ENCODE measurements at places on chromosomes 3 and 15. TPM values are rescaled to one million over a fixed set of nuclear protein-coding genes. Genes with fewer than 3 reads are reported as not detected.

DNA sequence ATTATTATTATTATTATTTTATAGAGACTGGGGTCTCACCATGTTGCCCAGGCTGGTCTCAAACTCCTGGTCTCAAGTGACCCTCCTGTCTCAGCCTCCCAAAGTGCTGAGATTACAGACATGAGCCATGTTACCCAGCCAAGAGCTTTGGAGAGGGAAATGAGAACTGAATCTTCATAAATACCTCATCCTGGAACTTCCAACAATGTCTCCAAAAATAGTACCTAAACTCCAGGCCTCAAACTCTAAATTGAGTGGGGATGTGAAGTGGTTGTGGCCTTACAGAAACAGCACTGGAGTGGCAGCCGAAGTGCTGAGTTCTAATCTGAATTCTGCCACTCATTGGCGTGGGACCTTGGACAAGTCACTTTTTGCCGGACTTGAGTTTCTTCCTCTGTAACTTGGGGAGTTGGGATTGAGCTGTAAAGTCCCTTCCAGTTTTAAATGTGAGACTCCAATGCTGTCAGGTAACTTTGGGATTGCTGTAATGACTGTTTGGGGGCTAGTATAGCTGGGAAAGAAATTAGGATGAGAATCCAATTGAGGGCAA is 10.0 kb upstream of the SRP14 start:
- DNase-seq: no peak

IL12A gene
- total RNA-seq: not detected

DNA sequence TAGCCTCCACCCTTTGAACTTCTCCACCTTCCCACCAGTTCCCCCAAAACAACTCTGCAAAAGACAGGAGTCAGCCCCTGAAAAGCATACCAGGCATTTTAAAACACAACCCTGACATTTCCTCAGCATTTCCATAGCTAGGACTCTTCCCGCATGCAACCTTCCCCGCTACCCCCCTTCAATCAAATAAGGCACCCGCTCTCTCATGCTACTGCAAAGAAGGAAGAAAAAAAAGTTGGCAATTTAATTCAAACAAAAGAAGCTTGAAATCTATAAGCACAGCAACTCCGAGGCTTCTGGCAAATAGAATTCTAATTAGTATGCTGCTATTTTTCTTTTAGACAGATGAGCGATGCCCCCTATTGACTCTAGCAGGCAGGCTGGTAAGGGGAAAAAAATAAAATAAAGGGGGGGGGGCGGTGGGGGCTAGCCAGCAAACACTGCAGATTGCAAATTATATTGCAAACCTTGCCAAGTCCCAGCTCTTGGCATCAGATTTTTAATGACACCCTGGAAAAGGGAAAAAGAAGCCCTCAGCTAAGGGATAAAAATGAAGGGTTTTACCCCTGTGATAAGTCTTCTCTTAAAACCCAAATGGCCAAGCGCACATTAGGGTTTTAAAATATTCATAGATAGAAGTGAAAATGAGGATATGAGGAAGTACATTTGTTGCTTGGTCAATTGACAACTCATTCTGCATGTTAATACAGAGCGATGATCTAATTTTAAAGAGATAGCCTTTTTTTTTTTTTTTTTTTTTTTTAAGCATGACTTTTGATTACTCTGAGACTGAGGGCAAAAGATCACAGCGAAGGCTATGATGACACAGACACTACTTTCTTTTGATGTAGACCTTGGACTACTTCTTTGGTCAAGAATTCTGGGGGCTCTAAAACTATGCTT is 255.2 kb downstream of the NR2F2 start:
- DNase-seq: no peak

- DNase-seq: no peak
Observed at GRCh38 chr3:79027593-79027992, 740.2 kb downstream of the ROBO1 start.

GPR62 gene
- not detected for total RNA-seq

GRCh38 chr3:160400702-160401150 is 1.3 kb downstream of the SMC4 start:
- DNase-seq: peak; percentile 39

DNA sequence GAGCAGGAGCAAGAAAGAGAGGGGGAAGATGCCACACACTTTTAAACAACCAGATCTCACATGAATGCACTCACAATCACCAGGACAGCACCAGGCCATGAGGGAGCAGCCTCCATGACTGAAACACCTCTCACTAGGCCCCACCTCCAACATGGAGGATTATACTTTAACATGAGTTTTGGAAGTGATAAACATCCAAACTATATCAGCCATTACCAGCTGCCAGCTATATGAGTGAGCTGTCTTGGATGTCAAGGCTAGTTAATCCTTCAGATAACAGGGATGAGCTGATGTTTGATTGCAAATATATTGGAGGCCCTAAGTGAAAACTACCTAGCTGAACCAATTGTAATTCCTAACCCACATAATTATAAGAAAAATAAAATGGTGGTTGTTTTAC is 108.4 kb upstream of the DCBLD2 start:
- no peak for DNase-seq

THBS1 gene
- total RNA-seq: 0.23 TPM

CYP1A1 gene
- total RNA-seq: 2.2 TPM

HGD gene
- total RNA-seq: 0.16 TPM

- DNase-seq: no peak
Observed at GRCh38 chr3:139310474-139310933, 33.3 kb upstream of the MRPS22 start.

DNA sequence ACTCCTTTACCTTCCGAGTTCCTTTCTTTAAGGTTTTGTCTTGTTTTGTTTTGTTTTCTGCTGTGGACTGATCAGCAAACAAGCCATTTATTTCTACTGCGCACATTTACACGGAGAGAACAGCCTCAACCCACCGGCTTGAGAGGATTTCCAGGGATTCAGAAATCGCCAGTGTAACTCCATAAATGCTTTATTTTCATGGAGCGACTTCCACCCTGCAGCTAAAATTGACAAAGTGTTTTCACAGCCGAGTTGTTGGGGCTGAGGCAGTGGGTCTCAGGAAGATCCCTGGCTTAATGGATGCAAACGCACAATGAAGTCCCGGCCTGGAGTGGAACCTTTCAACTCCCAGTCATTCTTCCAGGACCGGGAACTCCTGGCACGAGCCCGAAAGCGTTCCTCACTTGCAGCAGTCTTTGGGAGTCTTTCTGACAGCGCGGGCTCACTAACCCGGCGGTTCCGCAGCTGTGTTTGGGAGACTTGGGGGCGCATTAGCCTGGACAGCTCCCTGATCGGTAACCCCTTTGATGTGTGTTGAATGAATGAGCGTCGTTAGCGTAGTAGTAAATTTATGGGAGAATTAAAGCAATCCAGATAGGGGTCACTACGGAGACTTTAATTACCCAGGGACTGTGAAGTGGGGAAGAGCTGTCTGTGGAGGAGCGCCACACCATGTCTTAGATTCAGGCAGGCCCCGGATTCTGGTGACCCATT is 785 bp upstream of the MYRIP start:
- DNase-seq: no peak

DNA sequence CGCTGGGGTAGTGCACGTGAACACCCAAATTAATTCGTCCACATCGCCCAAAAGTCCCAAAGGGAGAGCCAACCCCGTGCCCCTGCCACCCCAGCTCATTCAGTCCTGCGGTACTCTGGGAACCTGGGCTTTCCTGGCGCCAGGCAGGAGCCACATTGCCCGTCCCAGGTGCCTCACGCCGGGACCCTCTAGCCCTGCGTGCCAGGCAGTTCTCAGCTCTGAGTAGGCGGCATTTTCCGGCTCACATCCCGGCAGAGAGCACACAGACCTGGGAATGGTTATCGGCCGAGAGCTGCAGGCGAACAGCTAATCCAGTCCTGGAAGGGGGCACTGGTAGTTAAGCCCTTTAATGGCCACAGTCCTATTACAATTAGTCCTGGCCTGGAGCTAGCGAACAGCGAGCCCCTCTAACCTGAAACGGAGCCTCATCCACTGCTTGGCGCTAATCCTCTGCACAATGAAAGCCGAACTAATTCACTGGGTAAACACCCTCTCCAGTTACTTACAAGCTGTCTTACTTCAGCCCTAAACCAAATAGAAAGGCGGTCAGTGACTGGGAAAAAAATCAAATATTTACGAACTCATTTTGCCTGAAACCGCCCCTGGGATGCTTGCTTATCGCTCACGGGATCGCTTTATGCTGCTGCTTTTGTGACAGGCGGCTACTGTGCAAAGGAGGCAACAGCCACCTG is 254.6 kb upstream of the SOX14 start:
- DNase-seq: no peak

GOLGA6L7 gene
- not detected for total RNA-seq

DNA sequence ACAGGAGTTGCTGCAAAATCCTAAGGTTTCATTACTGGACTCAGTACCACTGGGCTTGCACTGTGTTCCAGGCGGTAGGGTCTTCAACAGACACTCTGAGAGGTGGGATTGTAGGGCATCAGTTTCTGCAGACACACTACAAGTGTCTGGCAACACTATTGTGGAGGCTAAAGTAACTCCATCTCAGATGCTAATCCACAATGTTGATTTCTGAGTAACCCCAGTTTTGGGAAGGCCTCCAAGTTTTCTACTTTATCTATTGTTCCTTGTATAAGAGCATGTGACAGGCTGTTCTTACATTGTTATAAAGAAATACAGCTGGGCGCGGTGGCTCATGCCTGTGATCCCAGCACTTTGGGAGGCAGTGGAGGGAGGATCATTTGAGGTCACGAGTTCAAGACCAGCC is 2.5 kb upstream of the ABHD5 start:
- DNase-seq: no peak

DNA sequence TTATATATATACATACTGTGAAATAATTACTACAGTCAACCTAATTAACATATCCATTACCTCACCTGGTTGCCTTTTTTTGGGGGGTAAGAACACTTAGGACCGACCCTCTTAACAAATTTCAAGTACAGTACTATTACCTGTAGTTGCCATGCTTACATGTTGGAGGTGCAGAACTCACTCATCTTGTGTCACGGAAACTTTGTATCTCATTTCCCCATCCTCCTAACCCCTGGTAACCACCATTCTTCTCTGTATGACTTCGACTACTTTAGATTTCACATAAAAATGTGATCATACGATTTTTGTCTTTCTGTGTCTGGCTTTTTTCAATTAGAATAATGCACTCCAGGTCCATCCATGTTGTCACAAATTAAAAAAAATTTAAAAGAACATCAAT is 55.5 kb upstream of the MELTF start:
- DNase-seq: no peak

C2CD4A gene
- 0.61 TPM for total RNA-seq

DNA sequence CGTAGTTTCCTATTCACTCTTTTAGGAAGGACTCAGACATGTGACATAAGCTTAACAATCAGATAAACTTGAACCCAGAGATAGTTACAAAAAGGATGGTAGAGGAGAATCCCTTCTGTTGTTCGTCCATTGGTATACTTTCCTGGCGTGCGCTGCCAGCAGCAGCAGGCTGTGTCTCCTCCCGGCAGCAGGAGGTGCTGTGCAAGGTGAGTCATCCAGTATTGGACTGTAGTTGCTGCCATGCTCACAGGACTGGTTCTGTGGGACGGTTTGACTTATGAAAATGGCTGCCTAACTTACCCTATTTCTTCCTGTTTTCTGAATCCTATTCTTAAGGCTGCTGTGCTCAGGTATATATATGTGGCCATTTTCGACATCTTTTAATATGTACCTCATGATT is 253.4 kb upstream of the LRRC3B start:
- DNase-seq: no peak

BLOC1S6 gene
- 52.5 TPM for total RNA-seq

- DNase-seq: no peak
Observed at GRCh38 chr3:25448750-25449692, 21.0 kb downstream of the RARB start.

ROPN1 gene
- total RNA-seq: not detected

DNA sequence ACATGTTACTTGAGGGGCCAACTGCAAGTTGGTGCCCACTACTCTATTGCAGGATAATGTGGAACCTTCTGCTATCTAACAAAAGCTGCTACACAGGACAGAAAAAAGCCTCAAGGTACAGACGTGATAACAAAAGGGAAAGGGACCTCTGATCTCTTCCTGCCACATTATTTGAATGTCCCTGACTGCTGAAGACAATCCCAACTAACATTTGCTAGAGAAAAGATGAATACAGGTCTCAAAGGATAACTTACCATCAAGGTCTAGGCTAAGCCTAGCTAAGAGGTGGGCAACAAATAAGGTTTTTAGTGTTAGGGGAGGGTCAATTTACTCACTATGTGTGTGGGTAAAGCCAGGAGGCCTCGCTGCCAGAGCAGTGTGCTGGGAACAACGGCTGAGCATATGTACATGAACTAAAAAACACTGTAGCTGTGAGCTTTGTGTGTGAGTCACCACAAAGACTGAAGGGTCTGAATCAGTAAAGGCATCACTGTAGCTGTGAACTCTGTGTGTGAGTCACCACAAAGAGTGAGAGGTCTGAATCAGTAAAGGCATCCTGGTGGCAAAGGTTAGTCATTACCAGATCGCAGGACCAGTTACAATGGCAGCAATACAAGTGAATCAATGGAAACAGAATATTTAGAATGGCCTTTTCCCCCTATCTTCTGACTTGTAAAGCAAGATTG is 111.7 kb downstream of the LMLN start:
- peak; percentile 77 for DNase-seq

DNA sequence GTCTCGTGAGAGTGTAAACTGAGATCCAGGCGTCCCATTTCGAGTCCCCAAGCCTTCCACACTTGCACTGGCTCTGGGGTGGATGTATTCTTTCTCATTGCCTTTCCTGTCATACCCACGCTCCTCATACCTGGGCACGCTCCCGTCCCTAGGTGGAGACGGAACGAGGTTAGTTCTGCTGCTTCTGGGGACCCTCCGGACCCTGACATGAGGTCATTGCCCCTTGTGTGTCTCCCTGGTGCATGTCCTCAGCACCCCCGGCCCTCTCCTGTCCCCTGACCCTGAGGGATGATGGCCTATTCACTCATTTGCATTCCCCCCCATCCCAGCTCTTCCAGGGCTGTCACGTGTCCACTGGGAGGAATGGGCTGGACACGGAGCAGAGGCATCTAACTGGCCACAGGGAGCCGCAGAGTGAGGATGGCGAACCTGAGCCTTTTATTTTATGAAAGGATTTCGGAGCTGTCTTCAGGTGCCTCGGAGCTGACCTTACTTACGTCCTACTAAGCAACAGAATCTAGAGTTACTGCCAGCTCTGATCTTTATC is 8.2 kb downstream of the NIPA1 start:
- no peak for DNase-seq

DNA sequence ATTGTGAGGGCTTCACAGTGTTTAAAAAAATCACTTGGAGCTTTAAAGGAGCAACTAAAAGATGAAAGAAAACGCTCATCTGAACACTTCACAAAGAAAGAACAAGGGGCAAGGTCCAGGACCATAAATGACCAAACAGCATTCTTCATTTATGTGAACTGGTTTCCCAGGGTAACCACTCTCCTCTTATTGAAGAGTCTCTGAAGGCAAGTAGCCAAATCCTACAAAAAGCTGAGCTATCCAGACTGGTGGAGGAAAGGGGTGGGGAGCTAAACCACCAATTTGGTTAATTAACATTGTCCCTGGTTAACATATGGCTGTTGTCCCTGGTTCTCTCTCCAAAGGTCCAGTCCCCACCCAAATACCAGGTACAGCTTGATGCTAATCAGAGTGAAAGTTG is 58.1 kb downstream of the OSBPL10 start:
- DNase-seq: no peak

- DNase-seq: no peak
Observed at GRCh38 chr15:43135351-43135750, 2.0 kb downstream of the TMEM62 start.
